ENCODE measurements at places on chromosomes 16 and 17. TPM values are rescaled to one million over a fixed set of nuclear protein-coding genes. Genes with fewer than 3 reads are reported as not detected.

DNA sequence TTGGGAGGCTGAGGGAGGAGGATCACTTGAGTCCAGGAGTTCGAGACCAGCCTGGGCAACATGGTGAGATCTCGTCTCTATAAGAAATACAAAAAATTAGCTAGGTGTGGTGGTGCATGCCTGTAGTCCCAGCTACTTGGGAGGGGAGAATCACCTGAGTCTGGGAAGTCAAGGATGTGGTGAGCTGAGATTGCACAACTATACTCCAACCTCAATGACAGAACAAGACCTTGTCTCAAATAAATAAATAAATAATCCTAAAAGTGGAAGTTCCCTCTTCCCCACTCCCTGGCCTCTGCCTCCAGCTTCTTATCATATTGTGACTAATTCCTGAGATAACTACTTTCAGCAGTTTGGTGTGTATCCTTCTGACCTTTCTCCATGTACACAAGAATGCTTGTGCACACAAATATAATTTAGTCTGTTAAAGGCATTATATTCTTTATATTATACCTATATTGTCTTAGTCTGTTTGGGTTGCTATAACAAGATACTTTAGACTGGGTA, 23.5 kb upstream of the DNAJA2 start:
- no peak for DNase-seq

The ENGASE gene
- total RNA-seq, result 32.3 TPM

The NTN1 gene
- 14.5 TPM for total RNA-seq

The PRSS33 gene
- total RNA-seq, result 0.59 TPM

The CDH8 gene
- 0.21 TPM for total RNA-seq

DNA sequence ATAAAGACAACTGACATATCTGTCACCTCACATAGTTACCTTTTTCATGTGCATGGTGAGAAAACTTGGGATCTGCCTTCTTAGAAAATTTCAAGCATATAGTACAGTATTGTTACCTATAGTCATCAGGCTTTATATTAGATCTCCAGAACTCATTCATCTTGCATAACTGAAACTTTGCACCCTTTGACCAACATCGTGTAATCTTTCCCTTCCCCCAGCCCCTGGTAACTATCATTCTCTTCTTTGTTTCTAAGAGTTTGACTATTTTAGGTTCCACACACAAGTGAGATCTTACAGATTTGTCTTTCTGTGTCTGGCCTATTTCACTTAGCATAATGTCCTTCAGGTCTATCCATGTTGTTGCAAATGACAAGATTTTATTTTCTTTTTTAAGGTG, 22.9 kb upstream of the TBX4 start:
- DNase-seq, result no peak

The GPS1 gene
- total RNA-seq, result 175 TPM

DNA sequence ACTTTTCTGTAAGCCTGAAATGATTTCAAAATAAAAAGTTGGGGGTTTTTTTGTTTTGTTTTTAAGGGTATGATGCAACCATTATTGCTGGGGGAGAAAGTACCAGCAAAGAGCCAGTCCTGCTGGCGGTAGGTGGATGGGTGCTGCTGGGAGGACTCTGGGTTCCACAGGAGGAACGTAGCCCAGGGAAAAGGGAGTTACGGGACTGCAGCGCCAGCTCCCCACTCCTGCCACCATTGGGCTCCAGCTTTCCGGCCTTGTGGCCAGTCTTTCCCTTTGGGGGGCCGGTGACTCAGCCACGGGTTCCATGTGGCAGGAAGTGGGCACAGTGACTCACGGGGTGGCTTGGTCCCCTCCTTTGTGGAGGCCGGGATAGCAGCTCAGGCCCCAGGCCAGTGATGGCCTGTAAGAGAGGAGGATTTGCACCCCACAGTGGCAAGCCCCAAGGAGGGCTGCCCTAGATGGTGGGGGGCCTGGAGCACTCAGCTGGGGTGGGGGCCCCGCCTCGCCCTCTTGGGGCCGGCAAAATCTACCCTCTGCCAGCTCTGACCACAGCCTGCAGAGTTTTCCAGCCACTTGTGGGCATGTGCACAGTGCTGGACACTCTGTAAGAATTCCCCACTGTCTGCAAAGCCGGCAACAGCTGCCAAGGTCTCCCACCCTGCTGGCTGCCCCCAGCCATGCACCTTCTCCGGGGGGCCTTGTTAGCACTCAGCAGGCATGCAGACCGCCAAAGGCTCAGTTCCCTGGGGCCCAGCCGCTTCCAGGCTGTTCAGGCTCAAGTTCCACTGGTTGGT, 30.4 kb downstream of the SOCS3 start:
- DNase-seq, result no peak

Data from Panc1 (cell line).